Endothelial cell (in vitro differentiated cells): ENCODE measurements at places on chromosomes 2 and 18. TPM values are rescaled to one million over a fixed set of nuclear protein-coding genes. Genes with fewer than 3 reads are reported as not detected.

DNA sequence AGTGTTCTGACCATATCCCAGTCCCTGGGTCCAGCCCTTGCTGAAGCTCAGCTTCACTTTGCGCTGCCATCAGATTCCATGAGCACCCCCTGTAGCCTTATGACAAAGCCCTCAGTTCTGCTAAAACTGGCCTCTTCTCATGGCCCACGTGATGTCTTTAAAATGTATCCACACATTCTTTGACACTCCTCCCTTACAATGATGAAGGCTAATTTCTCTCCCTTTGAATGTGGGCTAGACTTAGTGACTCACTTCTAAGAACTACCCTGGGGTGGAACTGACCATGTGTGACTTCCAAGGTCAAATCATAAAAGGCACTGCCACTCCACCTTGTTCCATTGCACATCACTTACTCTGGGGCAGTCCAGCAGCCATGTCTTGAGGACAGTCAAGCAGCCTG lies 45.4 kb upstream of the GORASP2 start:
- no peak for DNase-seq

- no peak for DNase-seq
Observed at GRCh38 chr2:8552293-8552801, 129.5 kb upstream of the ID2 start.

KCNG3 gene
- 0.13 TPM for total RNA-seq

RMDN2 gene
- total RNA-seq = 2.5 TPM

NT5DC4 gene
- total RNA-seq = not detected

DNA sequence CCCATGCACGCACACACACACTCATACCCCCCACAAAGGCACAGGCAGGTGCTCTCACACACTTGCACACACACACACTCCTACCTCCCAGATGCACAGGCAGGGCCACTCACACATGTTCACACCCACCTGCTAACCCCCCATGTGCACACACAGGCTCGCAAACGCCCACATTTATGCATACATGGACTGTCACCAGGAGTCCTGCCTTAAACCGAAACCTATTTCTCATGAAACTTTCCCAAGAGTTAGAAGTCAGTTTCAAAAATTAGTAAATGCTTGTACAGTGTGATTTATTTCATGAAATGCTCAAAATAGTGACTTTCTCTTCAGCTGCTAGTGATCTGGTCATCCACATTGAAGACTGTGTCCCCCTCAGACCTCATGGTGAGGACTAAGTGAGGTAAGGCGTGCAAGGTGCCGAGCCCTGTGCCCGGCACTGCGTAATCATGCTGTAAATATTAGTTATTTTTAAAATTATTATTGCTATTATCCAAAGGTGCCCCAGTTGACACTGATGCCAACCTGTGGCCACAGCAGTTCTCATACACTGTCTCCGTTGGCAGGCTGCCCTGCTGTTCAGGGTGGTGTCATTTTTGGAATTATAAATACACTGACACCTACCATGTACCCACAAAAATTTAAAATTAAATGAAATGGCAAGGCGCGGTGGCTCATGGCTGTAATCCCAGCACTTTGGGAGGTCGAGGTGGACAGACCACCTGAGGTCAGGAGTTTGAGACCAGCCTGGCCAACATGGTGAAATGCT lies 12.4 kb downstream of the CNNM4 start:
- DNase-seq = no peak

CASP10 gene
- total RNA-seq = 38.6 TPM

DNA sequence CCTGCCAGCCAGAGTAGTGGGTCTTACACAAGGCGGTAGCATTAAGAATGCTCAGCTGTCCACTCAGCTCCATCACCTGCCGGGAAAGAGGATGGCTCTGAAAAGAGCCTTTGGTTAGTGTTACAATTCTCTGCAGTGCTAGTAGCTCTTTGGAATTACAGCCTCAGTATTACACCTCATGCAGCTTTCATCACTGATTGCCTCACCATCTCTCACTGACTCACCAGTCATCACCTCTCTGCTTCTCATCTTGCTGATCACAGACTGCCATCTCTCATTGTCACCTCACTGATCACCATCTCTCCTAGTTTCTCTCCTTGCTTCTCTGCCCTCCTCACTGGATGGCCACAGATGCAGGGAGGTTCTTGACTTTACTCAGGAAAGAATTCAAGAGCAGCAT lies 573.5 kb upstream of the SETBP1 start:
- DNase-seq = no peak

DNA sequence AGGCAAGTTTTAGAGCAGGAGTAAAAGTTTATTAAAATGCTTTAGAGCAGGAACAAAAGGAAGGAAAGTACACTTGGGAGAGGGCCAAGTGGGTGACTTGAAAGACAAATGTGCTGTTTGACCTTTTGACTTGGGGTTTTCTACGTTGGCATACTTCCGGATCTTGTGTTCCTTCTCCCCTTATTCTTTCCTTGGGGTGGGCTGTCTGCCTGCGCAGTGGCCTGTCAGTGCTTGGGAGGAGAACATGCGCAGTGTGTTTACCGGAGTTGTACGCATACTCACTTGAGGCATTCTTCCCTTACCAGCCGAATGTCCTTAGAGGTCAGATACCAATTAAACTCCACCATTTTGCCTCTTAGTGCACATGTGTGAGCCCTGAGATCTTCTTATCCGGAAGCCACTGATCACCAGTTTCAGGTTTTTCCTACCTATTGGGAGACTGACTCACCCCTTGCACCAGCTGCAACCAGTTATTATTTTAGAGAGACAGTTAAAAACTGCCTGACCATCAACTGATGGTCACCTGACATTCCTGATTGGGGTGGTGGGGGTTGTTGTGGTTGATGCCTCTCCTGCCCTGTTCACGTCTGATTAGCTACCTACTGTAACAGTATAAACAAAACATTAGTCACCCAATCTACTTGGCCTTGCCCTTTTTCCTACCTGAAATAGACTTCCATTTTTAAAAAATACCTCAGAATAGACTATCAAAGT lies 67.5 kb downstream of the NYAP2 start:
- DNase-seq = no peak

- DNase-seq = no peak
Observed at GRCh38 chr2:161163440-161163839, 3.2 kb downstream of the TANK start.

DNA sequence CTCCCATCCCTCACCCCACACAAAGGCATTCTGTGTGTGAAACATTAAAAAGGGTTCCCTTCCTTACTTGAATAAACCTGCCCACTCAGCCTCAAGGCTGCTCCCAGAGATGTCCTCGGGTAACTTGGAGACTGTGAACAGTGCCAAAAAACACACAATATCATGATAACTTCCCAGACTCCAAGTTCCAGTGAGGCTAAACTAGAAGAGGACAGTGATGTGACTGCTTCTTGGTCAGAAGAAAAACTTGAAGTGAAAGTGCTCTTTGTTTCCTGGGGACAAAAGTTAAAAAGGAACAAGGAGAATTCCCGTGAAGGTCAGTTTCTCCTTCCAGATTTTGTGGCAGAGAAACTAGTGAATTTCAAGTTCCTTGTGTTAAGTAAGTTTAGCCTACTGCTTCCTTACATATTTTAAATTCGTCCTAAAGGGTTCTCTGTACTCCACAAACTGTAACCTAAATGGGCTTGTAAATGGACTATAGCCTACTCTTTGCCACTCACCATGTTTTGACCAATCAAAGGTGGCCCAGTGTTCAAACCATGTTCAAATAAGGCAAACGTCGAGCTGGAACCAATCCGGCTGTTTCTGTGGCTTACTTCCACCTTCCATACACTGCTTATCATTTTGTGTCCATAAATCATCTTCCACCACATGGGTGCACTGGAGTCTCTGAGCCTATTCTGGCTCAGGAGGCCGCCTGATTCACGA lies 20.4 kb downstream of the TPRKB start:
- no peak for DNase-seq

KCNK3 gene
- not detected for total RNA-seq

SLC14A1 gene
- 0.36 TPM for total RNA-seq

AKAIN1 gene
- total RNA-seq = not detected

DNA sequence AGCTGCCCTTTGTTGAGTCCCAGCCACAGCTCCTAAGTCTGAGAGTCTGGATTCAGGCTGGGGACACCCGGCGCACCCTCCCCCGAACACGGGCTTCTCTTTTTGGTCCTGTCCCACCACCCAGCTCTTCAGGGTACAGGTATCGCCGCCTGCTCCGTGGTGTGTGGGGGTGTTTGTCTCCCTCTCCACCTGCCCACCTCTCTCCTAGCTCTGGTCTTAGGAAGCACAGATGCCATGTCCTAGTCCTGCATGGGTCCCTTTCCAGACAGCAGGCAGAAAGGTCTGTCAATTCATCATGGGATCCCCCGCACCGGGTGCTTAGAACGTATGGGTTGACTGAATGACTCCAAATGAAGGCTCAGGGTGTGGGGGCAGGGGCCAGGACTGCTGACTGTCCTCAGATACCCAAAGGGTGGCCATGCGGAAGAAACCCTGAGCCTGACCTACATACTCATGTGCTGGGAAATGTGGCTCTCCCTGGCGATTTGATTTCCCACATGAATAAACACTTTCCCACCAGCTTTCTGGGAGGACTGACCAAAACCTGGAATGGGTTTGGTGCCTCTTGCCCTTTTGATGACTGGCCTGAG lies 156.8 kb downstream of the CELF4 start:
- no peak for DNase-seq

DNA sequence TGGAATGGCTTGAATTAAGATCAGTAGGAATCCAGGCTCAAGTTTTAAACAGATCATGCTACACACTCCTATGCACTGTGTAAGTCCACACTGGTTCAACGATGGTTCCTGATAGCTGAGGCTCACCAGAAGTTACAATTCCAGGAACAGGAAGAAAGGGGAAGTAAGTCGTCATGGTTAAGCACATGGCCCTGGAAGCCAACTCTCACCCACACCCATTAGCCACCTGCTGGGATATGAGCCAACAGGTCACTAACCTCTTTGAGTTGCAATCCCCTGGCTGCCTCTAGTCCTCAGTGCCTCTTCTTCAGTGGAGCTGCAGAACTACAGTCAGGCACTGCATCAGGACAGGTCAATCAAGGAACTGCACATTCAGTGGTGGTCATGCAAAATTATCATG lies 133.5 kb downstream of the TMEM182 start:
- no peak for DNase-seq

GRCh38 chr2:111186933-111187332 lies 66.2 kb downstream of the BCL2L11 start:
- no peak for DNase-seq

GRCh38 chr2:169546756-169547155 lies 26.9 kb downstream of the FASTKD1 start:
- DNase-seq = no peak

DNA sequence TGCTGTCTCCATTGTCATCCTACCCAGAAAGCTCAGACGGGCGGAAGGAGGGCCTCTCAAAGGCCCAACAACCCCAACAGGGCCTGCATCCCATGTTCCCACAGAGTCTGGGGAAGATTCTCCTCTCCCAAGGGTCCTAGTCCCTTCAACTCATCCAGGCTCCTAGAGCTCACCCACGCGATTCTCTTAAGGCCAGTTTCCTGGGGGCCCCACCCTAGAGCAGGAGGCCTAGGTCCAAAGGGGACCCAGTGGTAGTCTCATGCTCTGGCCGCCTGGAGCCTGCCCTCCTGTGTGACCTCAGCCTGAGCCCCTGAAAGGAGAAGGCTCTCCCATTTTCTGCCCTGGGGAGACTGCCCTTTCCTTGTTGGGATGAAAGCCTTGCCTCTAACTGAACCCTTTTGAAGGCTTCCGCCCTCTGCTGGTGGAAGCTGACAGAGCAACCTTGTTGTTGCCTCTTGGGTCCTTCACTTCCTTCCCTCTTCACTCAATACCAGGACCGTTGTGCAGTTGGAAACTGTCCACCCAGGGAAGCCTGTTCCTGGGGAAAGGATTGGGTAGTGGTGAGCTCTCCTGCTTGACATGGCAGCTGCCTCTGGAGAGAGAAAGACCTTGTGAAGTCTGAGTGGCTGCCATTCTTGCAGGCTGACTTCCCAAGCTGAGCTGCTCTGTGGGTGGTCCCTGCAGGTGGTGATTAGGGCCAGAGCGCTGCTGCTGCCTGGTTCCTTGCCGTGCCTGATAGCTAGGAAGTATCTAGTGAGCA lies 86.0 kb upstream of the ALPP start:
- DNase-seq = peak; percentile 75

DNA sequence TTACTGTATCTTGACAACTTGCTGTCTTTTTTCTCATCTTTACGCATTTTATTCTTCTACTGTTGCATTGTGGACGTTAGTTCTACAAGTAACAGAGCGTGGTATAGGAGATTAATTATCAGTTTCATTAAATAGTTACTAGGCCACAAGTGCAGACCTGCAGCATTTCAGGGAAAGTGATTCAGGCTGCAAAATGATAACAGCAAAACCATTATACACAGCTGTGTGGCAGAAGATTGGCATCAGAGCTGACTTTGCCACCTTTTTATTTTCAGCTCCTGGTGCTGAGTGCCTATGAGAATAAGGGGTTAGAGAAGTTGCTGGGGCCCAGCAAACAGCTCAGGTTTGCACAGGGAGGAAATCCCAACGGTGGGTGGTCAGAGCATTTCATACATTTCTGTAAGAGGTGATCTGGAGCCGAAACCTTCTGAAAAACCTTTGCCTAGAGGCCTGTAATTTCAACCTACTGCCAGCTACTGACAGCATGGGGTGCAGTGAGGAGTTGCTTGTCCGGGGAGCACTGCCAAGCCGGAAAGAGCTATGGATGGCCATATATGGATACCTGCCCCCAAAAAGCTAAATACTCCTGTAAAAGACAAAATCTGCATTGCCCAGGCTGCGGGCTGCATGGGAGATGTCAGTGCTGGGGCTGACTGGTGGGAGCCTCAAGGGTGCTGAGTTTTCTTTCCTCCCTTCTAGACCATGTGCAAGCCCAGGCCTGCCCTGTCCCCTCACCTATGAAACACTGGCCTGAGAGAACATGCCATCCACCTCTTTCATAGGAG lies 2.7 kb upstream of the CCBE1 start:
- no peak for DNase-seq
